Prostate gland (tissue), 2 donors: ENCODE measurements at places on chromosomes 16 and 17. TPM values are rescaled to one million over a fixed set of nuclear protein-coding genes. Genes with fewer than 3 reads are reported as not detected.

Gene NPTX1
- 0.34 TPM for total RNA-seq

Gene ABCC12
- not detected for total RNA-seq

Gene PABPN1L
- not detected for total RNA-seq

- no peak overlapping the region for H3K27ac ChIP-seq
- H3K4me3 ChIP-seq = no peak overlapping the region
- H3K27me3 ChIP-seq = no peaks in the 10 kb centered on the region
- no peaks in the 10 kb centered on the region for H3K4me1 ChIP-seq
Measured at GRCh38 chr17:44216173-44216572, 3.3 kb downstream of the UBTF start.

Gene CCT6B
- 11.9 TPM for total RNA-seq

Gene EVPLL
- total RNA-seq = 1.6 TPM

DNA sequence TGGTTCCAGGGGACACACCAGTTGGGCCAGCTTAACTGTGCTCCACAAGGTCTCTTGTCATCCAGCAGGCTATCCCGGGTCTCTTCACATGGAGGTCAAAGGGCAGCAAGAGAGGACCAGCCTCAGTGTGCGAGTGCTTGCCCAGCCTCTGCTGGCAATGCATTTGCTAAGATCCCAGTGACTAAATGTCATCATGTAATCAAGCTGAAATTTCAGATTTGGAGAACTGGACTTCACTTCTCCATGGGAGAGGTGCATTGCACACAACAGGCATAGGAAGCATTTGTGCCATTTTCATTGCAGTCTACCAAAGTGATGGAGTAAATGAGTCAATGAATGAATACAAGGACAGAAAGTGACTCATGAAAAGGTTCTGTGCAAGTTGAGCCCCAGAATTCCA lies 51.2 kb upstream of the KDM8 start:
- H3K4me3 ChIP-seq = no peak overlapping the region
- H3K4me1 ChIP-seq = no peaks in the 10 kb centered on the region
- DNase-seq = no peak
- no peaks in the 10 kb centered on the region for H3K36me3 ChIP-seq
- H3K27me3 ChIP-seq = no peaks in the 10 kb centered on the region
- H3K27ac ChIP-seq = no peak overlapping the region

GRCh38 chr17:78132084-78132676 lies 1.6 kb downstream of the TMC8 start:
- H3K4me1 ChIP-seq = peaks cover 4% of the 10 kb centered on the region
- H3K27ac ChIP-seq = peak overlapping the region; percentile 4
- DNase-seq = peak; percentile 49
- H3K27me3 ChIP-seq = no peaks in the 10 kb centered on the region

Gene SCNN1B
- total RNA-seq = 9.2 TPM

Gene FAM20A
- 0.14 TPM for total RNA-seq

Gene COX6A2
- total RNA-seq = not detected

- H3K27me3 ChIP-seq = no peaks in the 10 kb centered on the region
- H3K4me1 ChIP-seq = peaks cover 18% of the 10 kb centered on the region
- H3K27ac ChIP-seq = peak overlapping the region; percentile 60
- peaks cover 31% of the 10 kb centered on the region for H3K36me3 ChIP-seq
- no peak overlapping the region for H3K4me3 ChIP-seq
- peak; percentile 70 for DNase-seq
Measured at GRCh38 chr17:17227608-17228520, 9.1 kb downstream of the FLCN start.

- H3K4me1 ChIP-seq = no peaks in the 10 kb centered on the region
- H3K4me3 ChIP-seq = no peak overlapping the region
- DNase-seq = no peak
- no peaks in the 10 kb centered on the region for H3K36me3 ChIP-seq
- peak overlapping the region; percentile 95 for H3K27ac ChIP-seq
- H3K27me3 ChIP-seq = no peaks in the 10 kb centered on the region
Measured at GRCh38 chr17:8066841-8067775, 20.4 kb downstream of the ALOX12B start.

GRCh38 chr17:82592289-82592766 lies 55.9 kb downstream of the WDR45B start:
- H3K27me3 ChIP-seq = no peaks in the 10 kb centered on the region
- peaks cover 11% of the 10 kb centered on the region for H3K4me1 ChIP-seq
- H3K27ac ChIP-seq = peak overlapping the region; percentile 96
- peak; percentile 71 for DNase-seq

Gene SCRN2
- total RNA-seq = 32.6 TPM

Gene BAHCC1
- 11.4 TPM for total RNA-seq

DNA sequence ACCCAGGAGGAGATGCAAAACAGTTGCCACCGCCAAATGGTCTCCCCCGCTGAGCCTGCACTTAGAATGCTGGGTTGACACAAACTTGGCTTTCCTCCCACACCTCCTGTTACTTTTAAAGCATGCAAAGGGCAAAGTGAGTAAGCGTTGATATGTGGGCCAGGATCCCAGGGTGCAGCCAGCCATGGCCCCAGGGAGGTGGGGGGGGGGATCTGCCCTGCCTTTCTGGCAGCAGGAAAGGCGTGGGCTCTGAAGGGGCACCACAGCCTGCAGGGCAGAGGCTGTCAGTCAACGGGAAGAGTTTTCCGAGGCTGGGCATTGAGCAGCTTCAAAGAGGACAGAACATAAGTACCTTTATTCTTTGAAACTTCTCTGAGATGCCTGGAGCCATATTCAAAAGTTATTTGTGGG lies 142.3 kb downstream of the ABCC12 start:
- no peak overlapping the region for H3K4me3 ChIP-seq
- H3K27ac ChIP-seq = no peak overlapping the region
- DNase-seq = no peak
- no peaks in the 10 kb centered on the region for H3K36me3 ChIP-seq

GRCh38 chr16:88070989-88071625 lies 119.9 kb downstream of the BANP start:
- H3K27me3 ChIP-seq = no peaks in the 10 kb centered on the region
- no peak overlapping the region for H3K27ac ChIP-seq
- H3K4me3 ChIP-seq = no peak overlapping the region
- no peaks in the 10 kb centered on the region for H3K36me3 ChIP-seq

GRCh38 chr17:57938061-57938502 lies 17.1 kb downstream of the CUEDC1 start:
- H3K27ac ChIP-seq = peak overlapping the region; percentile 89
- no peaks in the 10 kb centered on the region for H3K27me3 ChIP-seq
- peaks cover 37% of the 10 kb centered on the region for H3K4me1 ChIP-seq
- H3K4me3 ChIP-seq = no peak overlapping the region
- H3K36me3 ChIP-seq = no peaks in the 10 kb centered on the region

DNA sequence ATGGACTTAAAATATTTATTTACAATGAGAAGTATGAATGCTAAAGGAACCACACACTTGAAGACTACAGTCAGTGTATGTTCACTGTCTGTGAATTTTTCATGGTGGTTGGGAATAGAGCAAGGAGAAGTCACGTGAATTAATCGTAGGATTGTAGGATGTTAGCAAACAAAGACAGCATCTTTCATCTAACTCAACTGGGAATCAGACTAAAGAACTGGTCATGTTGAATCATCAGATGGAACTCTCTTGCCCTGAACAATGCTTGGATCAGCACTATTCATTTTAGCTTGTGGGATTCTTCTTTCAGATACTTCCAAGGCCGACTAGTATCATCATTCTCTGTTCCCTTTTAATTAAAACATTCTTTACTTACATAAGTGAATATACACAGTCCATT lies 18.1 kb downstream of the KCNJ2 start:
- no peaks in the 10 kb centered on the region for H3K27me3 ChIP-seq
- H3K27ac ChIP-seq = no peak overlapping the region
- H3K4me1 ChIP-seq = no peaks in the 10 kb centered on the region
- no peaks in the 10 kb centered on the region for H3K36me3 ChIP-seq
- DNase-seq = no peak

DNA sequence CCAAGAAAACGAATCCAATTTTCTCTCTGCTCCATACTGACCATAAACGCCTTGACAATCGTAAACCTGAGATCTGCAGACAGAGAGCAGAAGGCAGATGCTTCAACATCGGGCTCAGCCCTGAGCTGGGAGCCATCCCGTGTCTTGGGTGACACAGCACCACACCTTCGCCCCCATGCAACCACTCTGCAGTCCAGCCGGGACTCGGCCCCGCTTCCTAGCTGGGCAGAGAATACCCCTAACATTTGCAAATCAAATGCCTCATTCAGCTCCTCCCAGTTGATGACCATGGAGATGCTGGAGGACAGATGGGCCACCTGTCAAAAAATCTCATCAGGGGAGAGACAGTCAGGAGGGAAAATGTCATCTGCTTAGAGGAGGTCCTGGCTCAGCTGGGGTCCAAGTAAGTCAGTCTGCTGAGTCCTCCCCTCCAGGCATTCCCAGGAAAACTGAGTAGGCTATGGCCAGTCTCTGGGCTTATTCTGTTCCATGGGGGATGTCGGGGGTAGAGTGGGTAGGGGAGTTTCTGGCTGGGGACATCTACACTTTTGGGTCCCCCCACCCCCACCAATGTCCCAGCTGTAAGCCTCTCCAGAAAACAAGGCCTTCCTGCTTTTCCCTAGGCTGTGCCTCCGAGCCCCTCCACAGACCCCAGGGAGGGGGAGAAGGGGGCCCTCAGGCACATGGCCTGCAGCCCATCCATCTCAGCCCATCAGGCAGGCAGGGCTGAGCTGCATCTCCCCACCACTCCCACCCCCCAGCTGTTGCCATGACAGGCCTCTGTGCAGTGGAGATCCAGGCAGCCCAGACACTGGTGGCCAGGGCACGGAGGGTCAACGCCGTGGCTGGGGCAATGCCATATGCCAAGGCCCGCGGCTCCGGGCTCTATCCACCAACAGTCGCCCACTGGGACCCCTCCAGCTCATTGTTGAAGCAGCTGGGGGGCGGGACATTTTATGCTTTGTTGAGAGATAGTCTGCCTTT lies 158.6 kb downstream of the AXIN2 start:
- no peaks in the 10 kb centered on the region for H3K4me1 ChIP-seq
- H3K4me3 ChIP-seq = no peak overlapping the region
- no peak for DNase-seq

DNA sequence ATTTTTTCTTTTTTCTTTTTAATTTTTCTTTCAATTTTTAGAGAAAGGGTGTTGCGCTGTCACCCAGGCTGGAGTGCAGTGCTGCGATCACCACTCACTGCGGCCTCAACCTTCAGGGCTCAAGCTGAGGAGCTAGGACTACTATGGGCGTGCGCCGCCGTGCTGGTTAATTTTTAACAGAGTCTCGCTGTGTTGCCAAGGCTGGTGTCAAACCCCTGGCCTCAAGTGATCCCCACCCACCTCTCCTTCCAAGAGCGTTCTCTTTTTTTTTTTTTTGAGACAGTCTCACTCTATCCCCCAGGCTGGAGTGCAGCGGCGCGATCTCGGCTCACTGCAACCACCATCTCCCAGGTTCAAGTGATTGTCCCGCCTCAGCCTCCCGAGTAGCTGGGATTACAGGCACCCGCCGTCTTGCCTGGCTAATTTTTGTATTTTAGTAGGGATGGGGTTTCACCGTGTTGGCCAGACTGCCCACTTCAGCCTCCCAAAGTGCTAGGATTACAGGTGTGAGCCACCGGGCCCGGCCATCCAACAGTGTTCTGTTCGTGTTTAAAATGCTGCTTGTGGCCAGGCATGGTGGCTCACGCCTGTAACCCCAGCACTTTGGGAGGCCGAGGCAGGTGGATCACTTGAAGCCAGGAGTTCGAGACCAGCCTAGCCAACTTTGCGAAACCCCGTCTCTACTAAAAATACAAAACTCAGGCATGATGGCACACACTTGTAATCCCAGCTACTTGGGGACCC lies 14.5 kb upstream of the RPL13 start:
- no peak overlapping the region for H3K27ac ChIP-seq
- H3K4me3 ChIP-seq = no peak overlapping the region
- no peaks in the 10 kb centered on the region for H3K4me1 ChIP-seq
- no peaks in the 10 kb centered on the region for H3K27me3 ChIP-seq
- no peak for DNase-seq

- DNase-seq = no peak
- no peaks in the 10 kb centered on the region for H3K36me3 ChIP-seq
- H3K27ac ChIP-seq = no peak overlapping the region
- no peak overlapping the region for H3K4me3 ChIP-seq
Measured at GRCh38 chr17:80855948-80856862, 135.4 kb upstream of the CHMP6 start.
